ENCODE measurements at places on chromosomes 2 and 18. TPM values are rescaled to one million over a fixed set of nuclear protein-coding genes. Genes with fewer than 3 reads are reported as not detected.
A peak's percentile ranks its signal among the peaks of the same experiment; 100 is the strongest.

PKDCC gene
- 272 TPM for total RNA-seq

OTOS gene
- not detected for total RNA-seq

- no peaks in the 10 kb centered on the region for H3K27me3 ChIP-seq
- no peak overlapping the region for H3K27ac ChIP-seq
- H3K4me3 ChIP-seq = no peak overlapping the region
- no peak for DNase-seq
- no peaks in the 10 kb centered on the region for H3K36me3 ChIP-seq
- H3K4me1 ChIP-seq = peaks cover 5% of the 10 kb centered on the region
Measured at GRCh38 chr2:44189104-44189503, 20.4 kb downstream of the PPM1B start.

DNA sequence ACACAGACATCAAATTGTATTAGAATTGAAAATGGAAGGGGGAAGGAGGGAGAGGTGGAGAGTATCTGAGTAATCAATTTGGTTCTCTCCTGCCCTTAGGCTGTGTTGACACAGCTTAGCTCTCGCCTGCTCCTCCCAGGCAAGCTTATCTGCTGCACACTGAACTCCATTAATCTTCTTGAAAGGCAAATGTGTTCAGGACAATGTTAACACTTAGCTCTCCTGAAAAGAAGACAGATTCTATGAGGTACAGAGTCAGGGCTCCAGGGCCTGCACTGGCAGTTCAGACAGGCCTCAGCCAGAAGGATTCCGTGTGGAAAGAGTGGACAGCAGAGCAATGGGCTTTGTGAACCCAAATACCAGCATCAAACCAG lies 430.0 kb upstream of the TNP1 start:
- H3K4me1 ChIP-seq = peaks cover 12% of the 10 kb centered on the region
- no peak overlapping the region for H3K27ac ChIP-seq
- DNase-seq = no peak
- H3K4me3 ChIP-seq = no peak overlapping the region
- H3K27me3 ChIP-seq = no peaks in the 10 kb centered on the region
- no peaks in the 10 kb centered on the region for H3K36me3 ChIP-seq

DNA sequence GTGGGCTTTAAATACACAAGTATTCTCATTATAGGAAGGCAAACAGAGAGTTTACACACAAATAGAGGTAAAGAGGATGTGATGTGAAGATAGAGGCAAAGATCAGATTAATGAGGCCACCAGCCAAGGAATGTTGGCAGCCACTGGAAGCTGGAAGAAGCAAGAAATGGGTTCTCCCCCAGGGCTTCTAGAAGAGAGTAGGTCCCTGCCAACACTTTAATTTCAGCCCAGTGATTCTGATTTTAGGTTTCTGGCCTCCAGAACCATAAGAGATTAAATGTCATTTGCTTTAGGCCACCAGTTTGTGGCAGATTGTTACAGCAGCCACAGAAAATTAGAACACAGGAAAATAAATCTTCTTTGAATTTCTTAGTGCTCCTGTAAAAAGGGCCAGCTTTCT lies 916.7 kb downstream of the CPS1 start:
- H3K4me3 ChIP-seq = no peak overlapping the region
- no peak for DNase-seq
- H3K4me1 ChIP-seq = no peaks in the 10 kb centered on the region
- H3K36me3 ChIP-seq = no peaks in the 10 kb centered on the region
- no peaks in the 10 kb centered on the region for H3K27me3 ChIP-seq

GRCh38 chr18:36028859-36029258 lies 38.5 kb downstream of the RPRD1A start:
- no peak overlapping the region for H3K27ac ChIP-seq
- H3K27me3 ChIP-seq = no peaks in the 10 kb centered on the region
- no peak overlapping the region for H3K4me3 ChIP-seq
- no peak for DNase-seq
- H3K4me1 ChIP-seq = no peaks in the 10 kb centered on the region
- H3K36me3 ChIP-seq = no peaks in the 10 kb centered on the region

DNA sequence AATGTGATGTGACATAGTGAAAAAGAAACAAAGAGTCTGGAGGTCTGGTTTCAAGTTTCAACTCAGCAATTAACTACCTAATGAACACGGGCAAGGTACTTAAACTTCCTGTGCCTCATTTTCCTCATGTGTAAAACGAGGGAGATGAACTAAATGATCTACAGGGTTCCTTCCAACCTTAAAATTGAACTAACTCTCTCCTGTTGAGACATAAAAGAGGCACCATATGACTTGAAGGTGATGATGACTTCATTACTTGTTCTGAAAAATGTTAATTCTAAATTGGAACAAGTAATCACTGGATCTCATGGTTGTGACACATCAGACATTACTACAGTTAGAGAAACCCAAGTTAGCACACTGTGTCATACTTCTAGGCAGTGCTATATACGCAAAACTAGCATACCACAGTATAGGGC lies 8.9 kb upstream of the REL start:
- DNase-seq = no peak
- no peaks in the 10 kb centered on the region for H3K36me3 ChIP-seq
- no peak overlapping the region for H3K27ac ChIP-seq
- no peaks in the 10 kb centered on the region for H3K27me3 ChIP-seq
- no peak overlapping the region for H3K4me3 ChIP-seq
- H3K4me1 ChIP-seq = no peaks in the 10 kb centered on the region

DNA sequence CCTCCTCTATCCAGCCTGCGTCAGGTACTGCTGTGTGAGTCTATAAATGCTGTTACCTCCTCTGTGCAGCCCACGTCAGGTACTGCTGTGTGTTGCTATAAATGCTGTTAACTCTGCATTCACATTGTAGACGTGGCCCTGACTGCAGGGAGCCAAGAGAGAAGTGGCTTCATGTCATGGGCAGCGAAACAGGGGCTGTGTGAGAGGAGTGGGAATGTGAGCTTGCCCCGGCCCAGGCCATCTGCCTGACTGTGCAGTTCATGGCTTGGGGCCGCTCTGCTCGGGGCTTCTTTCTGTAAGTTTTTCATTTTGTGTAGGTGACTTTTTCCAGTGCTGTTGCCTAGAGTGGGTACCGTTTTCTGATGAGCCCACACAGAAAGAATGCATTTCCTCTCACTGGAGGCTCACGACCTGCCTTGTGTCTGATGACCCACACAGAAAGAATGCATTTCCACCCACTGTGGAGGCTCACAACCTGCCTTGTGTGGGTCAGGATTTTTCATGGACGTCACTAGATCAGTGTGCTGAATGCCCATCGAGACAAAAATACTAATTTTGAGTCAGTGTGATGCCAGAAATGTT lies 104.5 kb downstream of the SNTG2 start:
- DNase-seq = no peak
- H3K36me3 ChIP-seq = no peaks in the 10 kb centered on the region
- no peak overlapping the region for H3K4me3 ChIP-seq
- H3K27me3 ChIP-seq = no peaks in the 10 kb centered on the region
- H3K27ac ChIP-seq = no peak overlapping the region

- no peaks in the 10 kb centered on the region for H3K27me3 ChIP-seq
- no peaks in the 10 kb centered on the region for H3K4me1 ChIP-seq
- H3K27ac ChIP-seq = no peak overlapping the region
- DNase-seq = peak; percentile 81
- no peaks in the 10 kb centered on the region for H3K36me3 ChIP-seq
- no peak overlapping the region for H3K4me3 ChIP-seq
Measured at GRCh38 chr2:130332271-130333073, 10.2 kb upstream of the IMP4 start.

- no peaks in the 10 kb centered on the region for H3K27me3 ChIP-seq
- DNase-seq = no peak
Measured at GRCh38 chr18:3907955-3908354, 458.0 kb downstream of the TGIF1 start.

- no peak for DNase-seq
- no peak overlapping the region for H3K27ac ChIP-seq
- no peaks in the 10 kb centered on the region for H3K4me1 ChIP-seq
- H3K4me3 ChIP-seq = no peak overlapping the region
- no peaks in the 10 kb centered on the region for H3K36me3 ChIP-seq
Measured at GRCh38 chr2:42256505-42256904, 87.4 kb downstream of the EML4 start.

- peak; percentile 62 for DNase-seq
- H3K36me3 ChIP-seq = no peaks in the 10 kb centered on the region
- H3K4me3 ChIP-seq = no peak overlapping the region
- H3K27ac ChIP-seq = peak overlapping the region; percentile 61
Measured at GRCh38 chr18:10032331-10033015, 118.7 kb downstream of the VAPA start.

- H3K27ac ChIP-seq = no peak overlapping the region
- no peak overlapping the region for H3K4me3 ChIP-seq
- no peaks in the 10 kb centered on the region for H3K4me1 ChIP-seq
- no peaks in the 10 kb centered on the region for H3K27me3 ChIP-seq
Measured at GRCh38 chr2:20104900-20105545, 53.6 kb upstream of the LAPTM4A start.

GRCh38 chr2:191049728-191050639 lies 36.0 kb upstream of the STAT1 start:
- H3K4me1 ChIP-seq = no peaks in the 10 kb centered on the region
- no peak overlapping the region for H3K4me3 ChIP-seq
- no peaks in the 10 kb centered on the region for H3K36me3 ChIP-seq
- no peak for DNase-seq

- H3K4me1 ChIP-seq = peaks cover 8% of the 10 kb centered on the region
- peak; percentile 52 for DNase-seq
- peak overlapping the region; percentile 90 for H3K27ac ChIP-seq
- no peaks in the 10 kb centered on the region for H3K36me3 ChIP-seq
- peak overlapping the region; percentile 81 for H3K4me3 ChIP-seq
- no peaks in the 10 kb centered on the region for H3K27me3 ChIP-seq
Measured at GRCh38 chr2:218216336-218216673, 684 bp upstream of the ARPC2 start.

GRCh38 chr2:1755436-1756191 lies 11.3 kb upstream of the PXDN start:
- no peaks in the 10 kb centered on the region for H3K27me3 ChIP-seq
- peak; percentile 33 for DNase-seq
- H3K27ac ChIP-seq = no peak overlapping the region
- H3K4me1 ChIP-seq = no peaks in the 10 kb centered on the region
- no peaks in the 10 kb centered on the region for H3K36me3 ChIP-seq

- no peak overlapping the region for H3K27ac ChIP-seq
- no peaks in the 10 kb centered on the region for H3K4me1 ChIP-seq
- no peak overlapping the region for H3K4me3 ChIP-seq
- H3K36me3 ChIP-seq = no peaks in the 10 kb centered on the region
Measured at GRCh38 chr18:57741273-57741672, 61.8 kb downstream of the ATP8B1 start.

DNA sequence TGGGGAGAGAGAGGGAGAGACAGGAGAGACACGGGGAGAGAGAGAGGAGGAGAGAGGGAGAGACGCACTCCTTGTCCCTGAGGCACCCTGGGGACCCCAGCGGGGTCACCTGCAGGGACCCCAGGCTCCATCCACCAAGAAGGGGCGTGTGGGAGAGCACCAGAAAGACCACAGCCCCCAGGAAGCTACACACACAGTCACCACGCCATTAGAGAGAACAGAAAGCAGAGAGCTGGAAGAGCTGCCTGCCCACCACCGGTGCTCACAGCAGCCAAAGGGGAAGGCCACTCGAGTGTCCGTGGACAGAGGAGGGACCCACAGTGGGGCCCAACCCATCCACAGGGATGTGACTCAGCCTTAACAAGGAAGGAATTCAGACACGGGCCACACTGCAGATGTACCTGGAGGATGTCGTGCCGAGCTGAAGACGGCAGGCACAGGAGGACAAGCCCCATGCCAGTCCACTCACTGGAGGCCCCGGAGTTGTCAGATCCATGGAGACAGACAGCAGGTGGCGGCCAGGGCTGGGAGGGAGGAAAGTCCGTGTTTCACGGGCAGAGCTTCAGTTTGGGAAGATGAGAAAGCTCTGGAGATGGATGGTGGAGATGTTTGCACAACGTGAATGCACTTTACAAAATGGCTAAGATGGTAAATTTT lies 11.5 kb upstream of the NFATC1 start:
- no peak for DNase-seq
- H3K27ac ChIP-seq = no peak overlapping the region
- no peaks in the 10 kb centered on the region for H3K36me3 ChIP-seq
- peaks cover 5% of the 10 kb centered on the region for H3K4me1 ChIP-seq
